GM18507 (cell line): ENCODE measurements at places on chromosomes 11 and 22.

- DNase-seq: no peak
Observed at GRCh38 chr11:27740362-27741013, 40.2 kb upstream of the BDNF start.

- no peak for DNase-seq
Observed at GRCh38 chr11:77753230-77753629, 67.3 kb downstream of the RSF1 start.

DNA sequence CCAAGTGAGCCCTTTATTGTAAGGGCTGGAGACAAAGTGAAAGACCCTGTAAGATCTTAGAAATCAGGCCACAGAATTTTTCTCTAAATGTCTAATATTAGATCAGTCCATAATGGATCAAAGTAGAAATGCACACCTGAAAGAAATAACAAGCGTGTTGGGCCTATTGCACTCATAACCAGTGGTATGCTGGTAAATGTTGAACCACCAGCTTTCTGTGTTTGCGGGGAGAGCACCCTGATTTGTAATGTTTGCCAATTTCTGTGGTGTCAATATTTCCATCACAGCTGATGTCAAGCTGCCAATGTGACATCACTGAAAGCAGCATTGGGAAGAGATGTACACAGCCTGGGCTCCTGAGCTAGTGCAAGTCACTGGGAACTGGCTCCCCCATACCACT lies 46.2 kb downstream of the ENDOD1 start:
- DNase-seq: no peak

GRCh38 chr11:65547446-65548125 lies 10.6 kb downstream of the LTBP3 start:
- DNase-seq: no peak

GRCh38 chr22:34035209-34035608 lies 114.9 kb upstream of the LARGE1 start:
- no peak for DNase-seq

DNA sequence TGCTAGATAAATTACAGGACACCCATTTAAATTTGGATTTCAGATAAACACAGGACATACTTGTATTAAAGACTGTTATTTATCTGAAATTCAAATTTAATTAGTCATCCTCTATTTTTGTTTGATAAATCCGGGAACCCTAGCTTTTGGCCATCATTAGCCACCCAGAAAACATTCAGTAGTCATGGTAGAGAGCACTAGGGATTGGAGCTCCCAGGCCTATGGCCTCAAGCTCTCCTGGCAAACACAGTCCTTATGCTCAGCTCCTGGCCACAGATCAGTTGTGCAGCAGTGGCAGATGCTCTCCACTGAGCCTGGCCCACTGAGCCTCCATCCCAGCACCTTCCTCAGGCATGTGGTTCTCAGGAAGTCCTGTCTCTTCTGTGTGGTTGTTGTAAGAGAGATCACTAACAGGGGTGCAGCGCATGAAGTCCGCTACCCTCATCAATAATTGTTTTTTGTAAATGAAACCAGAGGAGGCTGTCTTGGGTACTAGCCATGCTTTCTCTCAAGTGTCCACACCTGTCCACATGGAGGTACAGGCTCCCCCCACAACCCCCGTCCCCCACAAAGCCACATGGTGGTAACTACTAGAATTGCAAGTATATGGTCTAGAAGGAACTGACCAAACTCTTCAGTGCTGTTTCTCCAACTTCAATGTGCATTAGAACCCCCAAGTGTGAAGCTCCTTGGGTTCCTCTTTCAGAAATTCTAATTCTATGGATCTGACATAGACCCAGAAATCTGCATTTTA lies 1.1 kb upstream of the IRAG1 start:
- no peak for DNase-seq

- no peak for DNase-seq
Observed at GRCh38 chr11:2877474-2877873, 8.1 kb downstream of the CDKN1C start.

- no peak for DNase-seq
Observed at GRCh38 chr11:120338107-120338933, 2.1 kb downstream of the ARHGEF12 start.

- DNase-seq: no peak
Observed at GRCh38 chr22:41003976-41004375, 52.8 kb downstream of the RBX1 start.

DNA sequence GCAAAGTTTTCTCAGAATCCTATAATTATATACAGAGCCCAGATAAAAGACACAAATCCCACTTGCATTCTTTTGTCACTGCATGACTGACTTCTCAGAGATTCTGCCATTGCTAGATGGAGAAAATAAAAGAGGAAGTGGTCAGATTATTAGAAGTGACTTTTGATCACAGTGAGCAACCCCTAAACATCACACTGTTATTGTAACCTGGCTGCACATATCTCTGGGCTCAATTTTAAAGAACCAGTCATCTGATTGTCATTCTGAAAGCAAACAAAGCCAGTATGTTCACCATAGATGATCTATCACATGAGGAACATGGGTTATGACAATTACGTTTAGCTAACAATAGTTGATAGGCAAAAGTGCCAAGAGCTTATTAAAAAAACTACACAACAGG lies 47.8 kb downstream of the COPB1 start:
- DNase-seq: no peak

- DNase-seq: no peak
Observed at GRCh38 chr22:41491374-41492100, 22.6 kb downstream of the ACO2 start.

DNA sequence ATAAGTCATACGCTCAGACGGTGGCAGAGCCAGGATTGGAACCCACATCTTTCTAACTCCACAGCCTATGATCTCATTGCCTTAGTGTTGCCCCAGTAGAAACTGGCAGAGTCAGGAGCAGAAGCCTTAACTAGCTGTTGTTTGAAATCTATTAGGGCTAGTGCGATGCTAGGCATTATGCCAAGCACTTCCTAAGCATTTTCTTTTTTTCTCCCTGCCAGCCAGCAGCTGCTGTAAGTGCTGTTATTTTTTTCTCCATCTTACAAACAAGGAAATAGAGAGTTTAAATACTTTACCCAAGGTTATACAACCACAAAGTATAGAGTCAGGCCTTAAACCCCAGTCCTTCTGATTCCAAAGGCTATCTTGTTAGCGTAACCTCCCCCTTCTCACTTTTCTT lies 161.0 kb upstream of the SORL1-AS1 start:
- DNase-seq: no peak

DNA sequence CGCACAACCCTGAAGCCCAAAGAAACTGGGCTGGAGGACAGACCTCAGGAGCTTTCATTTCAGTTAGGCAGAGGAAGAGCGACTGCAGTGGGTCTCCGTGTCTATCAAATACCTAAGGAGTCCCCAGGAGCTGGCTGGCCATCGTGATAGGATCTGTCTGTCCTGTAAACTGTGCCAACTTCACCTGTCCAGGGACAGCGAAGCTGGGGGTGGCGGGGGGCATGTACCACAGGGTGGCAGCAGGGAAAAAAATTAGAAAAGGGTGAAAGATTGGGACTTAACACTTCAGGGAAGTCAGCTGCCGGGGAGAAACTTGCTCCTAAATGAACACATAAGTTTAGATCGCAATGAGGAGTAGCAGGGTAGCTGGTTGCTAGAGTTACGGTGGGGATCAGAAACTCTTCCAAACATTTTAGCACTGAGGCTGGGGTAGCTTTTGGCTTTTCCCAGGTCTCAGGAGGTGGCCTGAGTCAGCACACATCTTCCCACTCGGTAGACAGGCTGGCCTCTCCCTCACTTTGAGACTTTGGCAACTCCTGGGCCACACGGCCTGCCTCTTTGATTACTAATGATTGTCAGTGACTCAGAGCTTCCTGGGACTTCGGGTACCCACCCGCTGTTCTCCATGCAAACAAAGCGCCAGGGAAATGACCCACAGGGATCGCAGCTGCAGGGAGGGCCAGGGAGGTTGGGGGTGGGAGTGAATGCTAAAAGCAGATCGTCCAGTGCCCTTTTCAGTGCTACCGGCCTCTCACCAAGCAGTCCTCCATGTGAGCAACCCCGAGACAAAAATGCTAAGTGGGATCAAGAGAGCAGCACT lies 2.9 kb upstream of the MTFP1 start:
- no peak for DNase-seq

DNA sequence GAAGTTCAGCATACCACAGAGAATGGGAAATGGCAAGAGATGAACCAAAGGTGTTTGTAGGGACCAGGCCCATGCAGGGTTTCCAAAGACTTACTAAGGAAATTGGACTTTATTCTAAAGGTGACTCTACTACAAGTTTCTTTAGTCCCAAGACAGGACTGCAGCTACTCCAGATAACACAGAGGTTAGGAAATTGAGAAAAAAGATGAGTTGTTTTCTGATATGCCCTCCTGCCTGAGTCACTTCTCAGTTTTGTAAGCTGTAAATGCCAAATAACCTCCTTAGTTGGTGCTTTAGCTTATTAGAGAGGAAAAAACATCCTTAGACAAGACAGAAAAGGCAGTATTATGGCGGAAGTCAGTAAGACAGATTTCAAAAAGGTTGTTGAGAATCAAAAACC lies 95.9 kb downstream of the C11orf58 start:
- no peak for DNase-seq

GRCh38 chr22:40965936-40966725 lies 15.0 kb downstream of the RBX1 start:
- DNase-seq: no peak

- no peak for DNase-seq
Observed at GRCh38 chr11:68020575-68020974, 9.9 kb upstream of the NDUFS8 start.

DNA sequence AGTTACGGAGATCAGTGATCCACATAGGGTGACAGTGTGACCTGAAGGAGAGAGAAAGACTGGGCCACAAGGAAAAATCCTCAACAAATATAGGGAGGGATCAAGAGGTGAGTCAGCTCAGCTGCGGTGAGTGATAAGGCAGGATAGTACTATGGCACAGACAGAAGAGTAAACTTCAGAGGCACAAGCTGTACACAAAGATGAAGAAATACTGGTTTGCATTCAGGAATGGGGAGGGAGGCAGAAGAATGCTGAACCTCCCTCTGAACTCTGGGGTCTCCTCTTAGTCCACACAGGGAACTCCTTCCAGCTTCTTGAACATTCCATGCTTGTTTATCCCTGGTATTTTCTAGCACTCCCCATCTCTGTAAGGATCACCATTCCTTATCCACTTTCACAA lies 162.7 kb downstream of the BARX2 start:
- DNase-seq: no peak

GRCh38 chr11:27381238-27381666 lies 18.2 kb upstream of the CCDC34 start:
- DNase-seq: no peak

DNA sequence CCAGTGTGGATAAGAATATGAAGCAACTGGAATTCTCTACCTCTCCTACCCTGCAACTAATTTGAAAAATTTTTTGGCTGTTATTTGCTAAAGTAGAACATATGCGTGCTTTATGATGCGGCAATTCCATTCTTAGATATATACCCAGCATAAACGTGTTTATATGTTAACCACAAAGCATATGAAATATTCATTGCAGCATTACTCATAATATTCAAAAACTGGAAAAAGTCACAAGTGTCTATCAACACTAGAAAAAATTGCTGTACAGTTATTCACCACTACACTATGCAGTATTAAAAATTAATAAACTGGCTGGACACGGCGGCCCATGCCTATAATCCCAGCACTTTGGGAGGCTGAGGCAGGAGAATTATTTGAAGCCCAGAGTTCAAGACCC lies 226.4 kb downstream of the LUZP2 start:
- no peak for DNase-seq

- no peak for DNase-seq
Observed at GRCh38 chr11:2702771-2703362, 3.1 kb upstream of the KCNQ1OT1 start.

- no peak for DNase-seq
Observed at GRCh38 chr11:133560472-133560855, 28.2 kb upstream of the OPCML start.

GRCh38 chr11:131710511-131710910 lies 340.1 kb downstream of the NTM start:
- no peak for DNase-seq

GRCh38 chr11:44004452-44005062 lies 43.2 kb upstream of the ACCSL start:
- no peak for DNase-seq

DNA sequence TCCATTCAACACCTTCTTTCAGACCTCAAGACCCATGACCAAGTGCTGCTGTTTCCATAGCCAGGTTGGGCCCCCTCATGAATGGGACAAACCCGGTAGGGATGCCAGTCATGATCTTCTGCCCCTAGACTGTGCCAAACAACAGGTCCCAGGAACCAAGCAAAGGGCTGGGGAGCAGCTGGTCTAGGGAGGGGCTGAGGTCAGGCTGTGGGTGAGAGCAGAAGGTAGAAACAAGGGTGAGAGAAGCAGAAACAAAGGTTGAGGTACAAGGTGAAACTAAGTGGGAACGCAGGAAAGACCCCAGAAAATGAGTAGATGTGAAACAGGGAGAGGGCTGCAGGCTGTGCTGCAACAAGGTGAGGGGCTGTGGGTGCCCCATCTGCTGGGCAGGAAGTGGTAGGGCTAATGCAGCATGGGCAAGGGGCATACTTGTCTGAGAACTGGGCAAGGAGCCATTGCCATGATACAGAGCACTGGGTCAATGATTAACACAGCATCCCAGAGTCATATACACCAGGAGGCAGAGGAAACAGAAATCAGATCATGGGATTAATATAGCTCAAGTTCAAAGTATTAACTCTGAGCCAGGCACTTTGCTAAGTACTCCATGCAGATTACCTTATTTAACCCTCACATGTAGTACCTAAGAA lies 45.9 kb downstream of the SLC1A2 start:
- DNase-seq: no peak

DNA sequence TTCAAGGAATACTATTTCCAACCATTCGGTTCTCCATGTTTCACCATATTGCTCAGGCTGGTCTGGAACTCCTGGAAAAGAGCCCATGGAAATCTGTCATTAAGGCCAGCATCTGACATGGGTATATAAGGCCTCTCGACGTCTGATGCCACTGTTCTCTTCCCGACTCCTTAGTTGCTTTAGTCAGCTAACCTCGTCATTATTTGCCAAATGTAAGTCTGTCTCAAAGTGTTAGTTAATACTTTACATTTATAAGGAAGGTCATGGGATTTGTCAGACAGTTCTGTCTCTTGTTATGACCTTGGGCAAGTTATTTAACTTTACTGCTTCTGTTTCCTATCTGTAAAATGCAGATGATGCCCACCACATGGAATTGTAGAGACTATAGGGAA lies 1.6 kb downstream of the MRPL48 start:
- DNase-seq: no peak

DNA sequence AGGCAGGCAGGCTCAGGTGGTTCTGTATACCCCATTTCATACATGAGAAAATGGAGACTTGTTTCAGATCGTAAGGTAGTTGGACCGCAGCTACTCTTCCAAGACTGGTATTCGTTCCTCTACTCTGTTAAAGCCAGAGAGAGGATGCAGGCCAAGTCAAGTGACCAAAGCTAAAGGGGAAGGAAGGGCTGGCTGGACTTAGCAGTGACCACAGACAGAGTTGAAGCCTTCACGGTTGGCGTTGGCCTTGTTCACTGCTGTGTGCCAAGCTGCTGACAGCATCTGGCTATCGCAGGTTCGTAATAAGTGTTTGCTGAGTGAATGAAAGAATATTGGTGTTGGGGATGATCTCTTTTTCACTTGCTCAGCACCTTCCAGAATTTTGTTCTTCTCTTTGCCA lies 64.2 kb downstream of the PTPRJ start:
- no peak for DNase-seq

- DNase-seq: no peak
Observed at GRCh38 chr11:63762654-63763495, 5.7 kb downstream of the ZFTA start.

GRCh38 chr22:48742556-48743343 lies 1084.9 kb downstream of the BRD1 start:
- DNase-seq: no peak
